ENCODE measurements at places on chromosomes 5 and 9.

GRCh38 chr9:129033216-129033615 lies 3.2 kb upstream of the MIGA2 start:
- no peak for DNase-seq

- no peak for DNase-seq
Measured at GRCh38 chr5:19837536-19838174, 150.3 kb downstream of the CDH18 start.

GRCh38 chr9:134488331-134489280 lies 153.0 kb upstream of the COL5A1 start:
- DNase-seq = no peak

DNA sequence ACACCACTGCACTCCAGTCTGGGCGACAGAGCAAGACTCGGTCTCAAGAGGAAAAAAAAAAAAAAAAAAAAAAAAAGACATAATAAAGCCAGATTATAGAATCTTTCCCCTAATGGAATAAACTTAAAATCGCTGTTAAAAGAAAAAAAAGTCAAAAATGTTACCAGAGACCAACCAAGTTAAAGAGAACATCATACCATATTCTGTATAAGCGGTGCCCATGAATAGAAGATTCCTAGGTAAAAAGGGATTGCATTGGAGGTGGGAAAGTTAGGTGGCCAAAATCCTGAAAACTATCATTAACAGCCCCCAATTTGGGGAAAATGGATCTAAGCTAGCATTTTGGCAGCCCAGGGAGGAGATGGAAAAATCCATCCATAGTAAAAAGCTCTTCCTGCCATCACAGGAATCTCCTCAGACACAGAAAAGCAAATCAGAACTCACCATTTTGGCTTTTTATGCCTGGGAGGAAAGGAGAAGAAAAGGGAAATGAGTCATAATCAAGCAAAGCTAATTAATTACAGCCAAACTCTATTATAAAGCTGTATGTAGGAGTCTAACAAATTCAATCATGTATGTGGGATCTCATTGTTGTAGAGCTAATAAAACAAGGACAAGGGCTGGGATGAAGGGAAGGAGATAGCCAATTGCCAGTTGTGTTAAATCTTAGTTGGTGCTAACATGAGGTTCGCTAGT lies 363.8 kb downstream of the ARL15 start:
- DNase-seq = no peak

DNA sequence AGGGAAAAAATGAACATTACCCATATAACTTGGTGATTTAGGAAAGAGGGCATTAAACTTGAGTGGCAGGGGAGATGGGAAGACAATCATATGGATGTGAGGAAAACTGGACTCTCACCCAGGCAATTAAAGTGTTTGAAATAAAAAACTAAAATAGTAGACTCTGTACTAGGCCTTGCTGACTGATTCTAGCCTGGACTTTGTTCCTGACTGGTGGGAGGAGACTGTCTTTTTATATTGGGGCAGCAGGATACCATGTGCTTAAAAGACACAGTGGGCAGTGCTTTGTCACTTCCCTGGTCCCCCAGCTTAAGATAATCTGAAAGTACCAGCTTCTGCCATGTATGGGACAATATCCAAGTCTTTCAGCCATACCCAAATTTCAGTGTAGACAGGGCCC lies 107.0 kb downstream of the ACTL7B start:
- DNase-seq = no peak

DNA sequence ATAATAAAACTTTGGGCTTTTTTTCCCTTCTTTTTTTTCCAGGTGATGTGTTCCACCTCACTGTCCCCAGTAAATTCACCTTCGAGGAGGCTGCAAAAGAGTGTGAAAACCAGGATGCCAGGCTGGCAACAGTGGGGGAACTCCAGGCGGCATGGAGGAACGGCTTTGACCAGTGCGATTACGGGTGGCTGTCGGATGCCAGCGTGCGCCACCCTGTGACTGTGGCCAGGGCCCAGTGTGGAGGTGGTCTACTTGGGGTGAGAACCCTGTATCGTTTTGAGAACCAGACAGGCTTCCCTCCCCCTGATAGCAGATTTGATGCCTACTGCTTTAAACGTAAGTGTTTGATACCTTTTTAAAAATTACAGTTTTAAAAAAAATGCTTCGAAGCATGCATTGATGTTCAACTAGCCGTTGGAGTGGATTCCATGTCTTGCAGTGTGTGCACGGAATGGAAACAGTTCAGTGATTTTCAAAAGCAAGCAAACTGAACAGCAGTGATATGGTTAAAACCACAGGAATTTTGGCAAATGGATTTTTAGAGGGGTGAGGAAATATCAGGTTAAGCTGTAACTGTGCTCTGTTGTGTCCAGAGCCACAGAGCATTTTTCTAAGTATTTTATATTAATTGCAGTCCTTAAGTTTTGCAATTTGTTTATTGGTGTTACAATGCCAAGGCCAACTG lies 40.7 kb downstream of the VCAN start:
- DNase-seq = no peak

DNA sequence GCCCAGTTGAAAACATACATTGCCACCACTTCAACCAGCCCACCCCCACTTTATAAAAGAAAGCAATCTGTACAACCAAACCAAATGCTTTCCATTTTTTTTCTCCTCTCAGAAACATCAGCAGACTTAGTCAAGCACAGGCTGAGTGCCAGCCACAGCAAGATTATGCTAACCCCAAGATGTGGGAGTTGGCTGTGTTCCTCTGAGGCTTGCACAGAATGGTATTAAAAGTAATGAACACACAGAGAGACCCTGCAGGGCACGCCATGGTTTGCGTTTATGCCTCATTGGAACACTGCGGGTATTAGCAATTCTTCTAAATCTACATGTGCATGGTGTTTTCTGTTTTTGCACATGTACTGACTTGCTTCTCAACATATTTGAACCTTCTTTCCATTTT lies 419.9 kb upstream of the GRAMD2B start:
- DNase-seq = no peak

- DNase-seq = no peak
Measured at GRCh38 chr5:1507961-1508658, 15.7 kb downstream of the LPCAT1 start.

GRCh38 chr5:150264667-150265603 lies 24.6 kb downstream of the CAMK2A start:
- no peak for DNase-seq

DNA sequence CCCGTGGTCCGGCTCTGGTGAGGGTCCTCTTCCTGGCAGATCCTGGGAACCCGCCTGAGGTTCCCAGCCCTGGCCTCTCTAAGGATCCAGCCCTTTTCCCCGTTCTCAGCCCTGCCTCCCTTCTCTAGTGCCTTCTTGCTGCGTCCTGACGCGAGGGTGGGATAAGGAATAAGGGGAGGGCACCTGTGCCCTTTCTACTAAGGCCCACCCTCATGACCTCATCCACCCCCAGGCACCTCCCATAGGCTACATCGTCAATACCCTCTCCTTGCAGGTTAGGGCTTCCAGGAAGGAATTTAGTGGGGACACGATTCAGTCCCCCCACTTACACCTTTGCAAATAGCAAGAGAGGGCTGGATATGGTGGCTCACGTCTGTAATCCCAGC lies 10.7 kb upstream of the DIPK1B start:
- no peak for DNase-seq

DNA sequence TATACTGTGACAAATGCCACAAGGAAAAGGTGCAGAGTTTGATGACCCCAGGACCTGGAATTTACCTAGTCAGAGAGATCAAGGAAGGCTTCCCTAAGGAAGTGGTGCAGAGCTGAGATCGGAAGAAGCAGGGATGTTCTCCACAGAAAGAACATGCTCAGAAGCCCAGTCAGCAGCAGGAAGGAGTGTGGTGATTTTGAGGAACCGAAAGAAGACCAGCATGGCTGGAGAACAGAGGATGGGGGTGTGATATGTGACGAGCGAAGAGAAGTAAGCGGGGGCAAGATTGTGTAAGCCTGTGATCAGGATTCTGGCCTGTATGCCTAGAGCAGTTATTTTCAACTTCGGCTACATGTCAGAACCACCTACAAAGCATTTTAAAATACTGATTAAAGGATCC lies 18.7 kb upstream of the PIK3R1 start:
- DNase-seq = no peak

GRCh38 chr5:30831605-30832004 lies 361.9 kb upstream of the CDH6 start:
- no peak for DNase-seq

DNA sequence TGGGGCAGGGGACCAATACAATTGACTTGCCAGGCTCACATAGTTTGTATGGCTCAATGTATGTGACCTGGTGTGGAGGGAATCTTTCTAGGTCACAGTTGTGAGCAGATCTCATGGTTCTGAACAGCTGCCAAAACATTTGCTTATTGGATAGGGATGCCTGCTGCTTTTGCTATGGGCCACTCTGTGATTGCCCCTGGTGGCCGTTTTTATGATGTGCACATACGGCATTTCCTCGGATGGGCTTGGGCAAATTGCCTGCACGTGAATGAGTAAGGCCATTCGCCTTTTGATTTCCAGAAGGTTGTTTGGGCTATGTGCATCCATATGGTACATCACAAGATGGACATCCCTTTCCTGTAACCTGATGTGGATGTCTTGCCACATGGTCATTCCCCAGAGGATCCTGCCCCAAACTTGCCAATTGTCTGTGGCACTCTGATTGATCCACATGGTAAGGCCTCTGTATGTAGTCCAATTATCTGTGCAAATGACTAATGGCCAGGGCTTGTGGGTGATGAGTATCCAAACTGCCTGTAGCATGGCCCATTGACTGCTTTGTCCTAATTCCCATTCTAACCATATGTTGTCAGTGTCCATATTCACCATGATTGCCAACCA lies 10.7 kb upstream of the SLC22A4 start:
- no peak for DNase-seq

- peak; percentile 8 for DNase-seq
Measured at GRCh38 chr5:21810737-21811316, 1042.3 kb downstream of the CDH12 start.

GRCh38 chr5:159581502-159582249 lies 251.4 kb upstream of the IL12B start:
- DNase-seq = no peak

DNA sequence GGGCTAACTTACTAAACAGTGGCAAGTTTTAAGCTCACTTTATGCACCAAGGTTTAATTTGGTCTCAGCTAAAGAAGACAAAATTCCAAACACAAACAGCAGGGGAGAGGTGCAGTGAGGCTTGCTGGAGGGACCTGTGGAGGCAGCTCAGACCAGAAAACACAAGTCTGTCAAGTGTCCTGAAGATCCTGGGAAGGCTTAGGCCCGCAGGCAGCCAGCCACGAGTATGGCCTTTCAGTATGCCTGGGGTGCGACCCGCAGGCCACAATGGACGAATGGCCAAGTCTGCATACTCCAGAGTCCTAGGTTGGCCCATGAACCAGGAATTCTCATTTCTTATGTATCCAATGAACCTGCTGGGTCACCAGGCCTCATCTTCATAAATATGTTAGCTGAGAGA lies 9.3 kb downstream of the CCNI2 start:
- no peak for DNase-seq

- DNase-seq = no peak
Measured at GRCh38 chr5:159933531-159934485, 17.5 kb downstream of the ADRA1B start.

DNA sequence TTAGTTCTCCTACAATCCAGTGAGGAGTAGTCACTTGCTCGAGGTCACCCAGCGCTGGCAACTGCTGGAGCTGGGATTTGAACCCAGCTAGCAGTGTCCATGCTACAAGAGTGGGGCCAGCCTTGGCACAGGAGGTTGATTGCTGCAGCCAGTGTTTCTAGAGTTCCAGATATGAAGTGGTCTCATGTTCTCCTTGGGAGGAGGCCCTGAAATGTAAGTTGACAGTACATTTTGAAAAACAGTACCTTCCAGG lies 802 bp downstream of the CCDC107 start:
- no peak for DNase-seq

DNA sequence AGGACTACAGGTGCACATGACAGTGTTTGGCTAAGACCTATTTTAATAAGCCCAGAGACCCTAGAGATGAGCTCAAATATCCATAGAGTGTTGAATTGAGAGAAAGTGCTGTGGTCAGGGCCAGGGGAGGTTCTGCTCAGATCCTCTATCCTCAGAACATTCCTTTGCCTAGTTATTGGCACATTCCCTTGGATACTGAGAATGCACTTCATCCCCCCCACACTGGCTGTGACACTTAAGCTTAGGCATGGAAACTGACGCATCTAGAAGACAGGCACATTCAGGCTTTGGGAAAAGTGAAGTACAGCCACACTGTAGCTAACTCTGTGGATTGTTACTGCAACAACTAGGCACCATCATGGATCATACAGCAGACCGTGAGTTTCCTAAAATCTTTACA lies 27.1 kb upstream of the RASGRF2 start:
- no peak for DNase-seq

GRCh38 chr5:168184103-168184502 lies 107.3 kb upstream of the WWC1 start:
- DNase-seq = no peak

DNA sequence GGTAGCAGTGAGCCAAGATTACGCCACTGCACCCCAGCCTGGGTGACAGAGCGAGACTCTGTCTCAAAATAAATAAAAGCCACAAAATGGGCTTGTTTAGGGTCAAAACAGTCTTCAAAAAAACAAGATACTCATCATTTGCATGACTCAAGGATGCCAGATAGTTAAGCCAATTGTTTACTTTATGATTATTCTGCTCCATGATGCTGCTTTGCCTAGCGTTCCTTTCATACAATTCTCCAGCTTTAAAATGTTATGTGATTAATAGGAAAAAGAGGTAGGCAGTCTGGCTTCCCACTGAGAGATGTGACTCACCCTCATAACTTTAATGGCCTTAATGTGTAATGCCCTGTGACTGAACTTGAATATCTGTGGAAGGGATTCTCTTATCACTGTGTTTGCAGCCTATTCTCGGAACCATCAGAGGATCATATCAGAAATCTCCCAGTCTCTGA lies 364.6 kb upstream of the TRPC7 start:
- DNase-seq = no peak

DNA sequence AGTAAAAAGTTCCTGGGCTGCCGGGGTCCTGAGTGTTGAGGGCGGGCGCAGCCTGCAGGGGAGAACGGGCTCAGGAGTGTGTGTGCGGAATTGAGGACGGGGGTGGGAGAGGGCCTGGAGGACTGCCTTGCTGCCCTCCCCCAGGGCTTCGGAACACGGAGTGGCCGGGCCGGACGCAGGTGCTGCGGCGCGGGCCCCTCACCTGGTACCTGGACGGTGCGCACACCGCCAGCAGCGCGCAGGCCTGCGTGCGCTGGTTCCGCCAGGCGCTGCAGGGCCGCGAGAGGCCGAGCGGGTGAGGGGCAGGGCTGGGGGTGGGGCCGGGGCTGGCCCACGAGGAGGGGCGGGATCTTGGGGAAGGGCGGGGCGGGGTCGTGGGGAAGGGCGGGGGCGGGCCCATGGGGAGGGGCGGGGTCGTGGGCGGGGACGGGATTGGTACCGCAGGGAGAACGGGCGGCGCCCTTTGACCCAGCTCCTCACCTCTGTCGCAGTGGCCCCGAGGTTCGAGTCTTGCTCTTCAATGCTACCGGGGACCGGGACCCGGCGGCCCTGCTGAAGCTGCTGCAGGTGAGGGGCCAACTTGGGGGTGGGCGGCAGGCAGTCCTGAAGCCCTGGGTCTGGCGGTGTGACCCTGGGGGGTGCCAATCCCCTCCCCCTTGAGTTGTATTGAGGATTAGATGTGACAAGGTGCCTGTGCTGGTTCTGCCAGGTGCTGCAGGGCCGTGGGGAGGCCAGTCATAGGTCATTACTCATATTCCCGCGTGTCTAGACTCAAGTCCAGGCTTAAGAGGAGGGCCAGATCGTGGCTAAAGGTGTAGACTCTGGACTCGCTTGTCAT lies 7.1 kb downstream of the FPGS start:
- DNase-seq = no peak

All from NCI-H526 treated with DMSO at 0.1 percent for 48 hours (cell line).